A549 treated with AZD2906 at 1 μM for 4 hours (cell line): ENCODE measurements at places on chromosomes 5 and 9. TPM values are rescaled to one million over a fixed set of nuclear protein-coding genes. Genes with fewer than 3 reads are reported as not detected.

LIX1 gene
- total RNA-seq: not detected in 5 replicates

BRD8 gene
- 40.8 to 52.2 TPM (median 44.4 TPM) in 5 replicates for total RNA-seq

TMEM252 gene
- not detected in 5 replicates for total RNA-seq

UIMC1 gene
- 38.6 to 45.1 TPM (median 42.2 TPM) in 5 replicates for total RNA-seq

FGF18 gene
- total RNA-seq: 2.2 to 4.0 TPM (median 3.2 TPM) in 5 replicates
